ENCODE measurements at places on chromosomes 5 and 9. TPM values are rescaled to one million over a fixed set of nuclear protein-coding genes. Genes with fewer than 3 reads are reported as not detected.

GRCh38 chr5:151483176-151483575 is 35.8 kb downstream of the SLC36A1 start:
- no peak for DNase-seq

DNA sequence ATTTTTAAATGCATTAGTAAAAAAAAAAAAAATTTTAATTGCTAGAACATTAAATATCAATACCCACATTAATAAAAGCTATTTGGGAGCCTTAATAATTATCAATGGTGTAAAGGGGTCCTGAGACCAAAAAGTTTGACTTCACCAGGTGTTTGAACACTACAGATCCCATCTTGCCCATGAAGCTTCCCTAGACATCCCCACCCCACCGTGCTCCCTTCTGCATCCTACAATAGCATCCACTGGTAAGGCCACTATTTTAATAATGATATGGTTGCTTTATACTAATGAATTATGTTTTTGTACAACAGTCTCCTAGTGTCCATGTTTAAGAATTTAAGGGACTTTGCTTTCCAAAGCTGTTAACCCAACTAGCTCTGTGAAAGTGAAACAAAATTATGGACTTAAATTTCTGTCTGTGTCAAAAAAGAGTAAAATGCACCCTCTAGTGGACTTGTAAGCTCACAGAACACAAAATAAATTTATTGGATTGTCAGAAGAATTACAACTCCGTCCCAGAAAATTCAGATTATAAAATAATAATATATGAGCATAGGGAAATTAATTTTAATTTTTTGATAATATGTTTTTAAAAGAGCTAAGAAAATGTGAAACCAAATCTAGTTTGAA is 76.0 kb downstream of the ARL15 start:
- peak; percentile 37 for DNase-seq

DNA sequence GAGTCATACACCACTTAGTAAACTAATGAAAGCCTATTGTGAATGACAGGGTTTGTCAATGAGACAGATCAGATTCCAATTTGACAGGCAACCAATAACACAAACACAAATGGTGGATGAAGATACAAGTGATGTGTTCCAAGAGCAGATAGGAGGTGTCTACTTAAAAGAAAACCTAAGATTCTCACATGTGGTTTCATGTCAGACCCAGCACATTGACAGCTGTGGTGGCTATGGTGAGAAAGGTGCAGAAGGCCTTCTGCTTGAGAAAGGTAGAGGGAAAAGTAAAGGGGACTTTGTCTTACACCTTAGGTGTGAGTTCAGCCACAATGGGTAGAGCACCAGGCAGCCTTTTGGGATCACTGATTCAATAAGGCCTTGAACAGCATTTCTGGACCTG is 11.2 kb downstream of the ANKRD31 start:
- DNase-seq, result no peak

- no peak for DNase-seq
Measured at GRCh38 chr5:58224661-58225060, 235.2 kb downstream of the PLK2 start.

- peak; percentile 79 for DNase-seq
Measured at GRCh38 chr9:128245421-128246151, 30.2 kb downstream of the GOLGA2 start.

- peak; percentile 39 for DNase-seq
Measured at GRCh38 chr5:57566914-57567313, 84.3 kb upstream of the ACTBL2 start.

- DNase-seq, result peak; percentile 48
Measured at GRCh38 chr5:14305045-14305444, 161.9 kb downstream of the TRIO start.

GRCh38 chr9:26262421-26263107 is 584.3 kb upstream of the TUSC1 start:
- no peak for DNase-seq

DNA sequence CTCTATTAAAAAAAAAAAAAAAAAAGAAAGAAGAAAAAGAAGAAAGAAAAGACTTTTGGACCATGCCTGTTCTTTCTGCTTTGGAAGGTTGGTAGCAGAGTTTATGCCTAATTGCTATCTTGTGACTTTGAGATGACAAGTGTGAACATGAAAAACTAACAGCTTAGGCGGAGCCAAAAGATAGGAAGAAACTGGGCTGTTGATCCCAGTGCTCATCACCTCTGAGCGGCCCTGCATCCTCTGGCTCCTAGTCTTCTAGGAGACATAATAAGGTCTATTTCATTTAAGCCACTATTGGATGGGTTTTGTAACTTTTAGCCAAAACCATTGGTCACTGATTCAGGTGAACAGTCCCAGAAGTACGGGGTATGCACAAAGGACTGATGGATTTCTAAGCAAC is 34.4 kb upstream of the ATP6V1G1 start:
- no peak for DNase-seq

- DNase-seq, result no peak
Measured at GRCh38 chr5:67202828-67203227, 6.2 kb upstream of the CD180 start.

DNA sequence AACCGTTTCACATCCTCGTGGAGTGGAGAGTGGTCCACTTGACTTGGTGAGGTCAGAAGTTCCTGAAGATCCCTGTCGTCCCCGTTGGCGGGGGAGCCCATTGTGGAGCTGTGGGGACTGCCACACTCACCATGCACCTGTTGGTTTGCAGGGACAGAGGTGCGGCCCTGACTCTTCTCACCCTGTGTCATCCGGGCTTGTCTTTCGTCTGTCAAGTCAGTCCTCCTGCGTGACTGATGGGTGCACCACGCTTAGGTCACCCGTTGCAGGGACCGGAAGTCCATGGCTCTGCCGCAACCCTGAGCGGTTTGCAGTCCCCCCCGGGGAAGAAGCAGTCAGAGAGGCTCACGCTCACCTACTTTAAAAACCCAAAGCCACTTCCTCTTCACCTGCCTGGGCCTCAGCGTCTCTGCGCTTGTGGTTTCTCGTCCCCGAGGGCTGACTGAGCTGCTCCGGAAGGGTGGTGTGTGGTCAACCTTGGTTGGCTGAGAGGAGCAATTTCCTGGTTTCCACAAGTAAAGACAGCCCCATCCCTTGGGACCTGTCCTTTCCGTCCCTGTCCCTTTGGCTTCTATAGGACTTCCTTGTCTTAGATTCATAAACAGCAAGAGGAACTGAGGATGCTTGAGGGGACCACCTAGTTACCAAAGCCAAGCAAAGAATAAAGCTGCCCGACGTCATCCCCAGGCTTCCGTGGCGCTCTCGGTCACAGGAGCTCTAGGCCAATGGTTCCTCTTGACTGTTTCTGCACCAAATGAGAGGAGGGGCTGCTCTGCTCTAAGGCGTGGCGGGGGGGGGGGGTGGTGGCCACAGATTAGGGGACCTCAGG is 53.2 kb downstream of the USP20 start:
- DNase-seq, result no peak

DNA sequence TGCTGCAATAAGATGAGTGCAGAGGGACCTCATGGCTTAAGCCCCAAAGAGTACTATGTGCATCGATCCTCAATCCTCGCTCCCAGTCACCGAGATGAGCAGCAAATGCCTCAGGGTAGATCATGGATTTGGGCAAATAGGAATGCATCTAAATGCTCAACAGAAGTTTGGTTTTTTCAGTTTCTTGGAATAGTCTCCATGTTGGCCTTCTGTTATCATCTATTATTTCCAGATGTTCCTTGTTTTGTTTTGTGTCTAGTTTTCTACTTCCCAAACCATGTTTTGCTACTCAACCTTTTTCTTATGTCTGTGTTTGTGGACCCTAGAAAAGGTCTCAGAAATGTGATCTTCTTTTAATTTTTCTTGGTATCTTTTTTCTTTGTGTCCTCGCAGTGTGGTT is 43.5 kb upstream of the RASGRF2 start:
- DNase-seq, result no peak

DNA sequence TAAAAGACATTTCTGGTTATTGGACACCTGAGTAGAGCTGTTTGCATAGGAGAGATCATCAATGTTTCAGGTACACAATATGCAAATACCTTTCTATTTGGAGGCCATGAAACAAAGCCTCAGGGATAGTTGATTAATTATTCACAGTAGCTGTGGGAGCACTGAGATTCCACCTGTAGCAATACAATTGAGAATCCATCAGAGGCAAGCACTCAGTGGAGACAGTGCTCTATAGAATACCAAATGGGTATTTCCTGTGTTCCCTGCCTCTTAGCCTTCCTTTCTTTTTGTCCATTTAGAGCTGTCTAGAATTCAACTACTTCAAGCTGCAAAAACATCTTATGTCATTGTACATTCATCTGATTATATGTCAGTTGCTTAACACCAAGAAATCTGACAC is 1754.0 kb upstream of the ACO1 start:
- DNase-seq, result no peak

DNA sequence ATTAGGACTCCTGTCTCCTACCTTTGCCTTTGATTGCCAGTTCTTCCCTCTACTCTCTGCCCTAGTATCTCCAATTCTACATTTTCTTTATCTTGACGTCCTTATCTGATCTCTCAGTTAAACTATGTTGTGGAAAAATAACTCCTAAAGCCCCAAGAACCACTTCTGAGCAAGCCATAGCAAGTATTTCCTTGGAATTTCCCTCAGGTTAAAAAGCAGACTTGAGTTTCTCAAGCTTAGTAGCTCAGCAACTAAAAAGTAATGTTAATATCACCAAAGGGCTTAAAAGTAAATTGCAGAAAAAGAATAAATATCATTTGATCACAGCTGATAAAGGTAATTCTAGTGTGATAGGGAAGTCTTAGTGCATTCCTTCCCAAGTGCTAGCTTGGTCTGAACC is 13.2 kb upstream of the HSPB3 start:
- no peak for DNase-seq

DNA sequence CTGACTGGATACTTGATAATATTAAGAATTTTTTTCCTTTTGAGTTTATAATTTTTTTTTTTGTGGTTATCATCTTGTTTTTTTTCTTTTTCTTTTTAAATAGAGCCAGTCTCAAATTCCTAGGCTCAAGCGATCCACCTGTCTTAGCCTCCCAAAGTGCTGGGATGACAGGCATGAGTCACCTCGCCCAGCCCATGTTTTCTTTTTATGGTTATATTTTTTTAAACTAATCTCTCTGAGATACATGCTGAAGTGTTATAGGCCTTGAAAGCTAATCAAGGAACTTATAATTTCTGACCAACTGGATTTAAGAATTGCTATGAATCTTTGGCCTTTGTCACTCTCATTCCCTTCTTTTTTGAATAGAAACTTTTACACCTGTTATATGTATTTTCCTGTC is 6.8 kb upstream of the AMACR start:
- no peak for DNase-seq

GRCh38 chr5:122121479-122122465 is 7.6 kb upstream of the ZNF474 start:
- DNase-seq, result no peak

GRCh38 chr5:53219174-53219573 is 109.6 kb upstream of the MOCS2 start:
- no peak for DNase-seq

DNA sequence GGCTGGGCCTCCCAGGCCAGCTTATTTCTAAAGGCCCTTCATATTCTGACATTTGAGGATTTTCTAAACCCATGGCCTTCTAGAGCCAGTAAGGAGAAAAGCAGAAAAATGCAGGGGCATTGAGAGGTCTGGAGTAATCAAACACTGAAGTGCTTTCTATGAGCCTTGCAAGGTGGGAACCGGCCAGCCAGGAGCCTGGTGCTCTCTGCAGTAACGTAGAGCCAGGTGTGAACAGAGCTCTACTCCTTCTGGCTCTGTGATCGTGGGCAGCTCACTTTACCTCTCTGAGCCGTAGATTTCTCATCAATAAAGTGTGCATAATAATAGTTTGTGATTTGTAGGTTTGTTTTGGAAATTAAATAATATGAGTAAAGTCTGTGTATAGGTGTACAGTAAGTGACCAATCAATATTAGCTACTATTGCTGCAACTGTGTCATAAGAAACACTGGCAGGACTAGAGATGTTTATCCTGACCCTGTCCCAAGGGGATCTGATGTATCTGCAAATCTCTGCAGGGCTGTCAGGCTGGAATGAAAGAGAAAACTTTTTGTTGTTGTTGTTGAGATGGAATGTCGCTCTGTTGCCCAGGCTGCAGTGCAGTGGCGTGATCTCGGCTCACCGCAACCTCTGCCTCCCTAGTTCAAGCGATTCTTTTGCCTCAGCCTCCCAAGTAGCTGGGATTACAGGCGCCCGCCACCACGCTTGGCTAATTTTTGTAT is 2.7 kb downstream of the SYNPO start:
- no peak for DNase-seq

DNA sequence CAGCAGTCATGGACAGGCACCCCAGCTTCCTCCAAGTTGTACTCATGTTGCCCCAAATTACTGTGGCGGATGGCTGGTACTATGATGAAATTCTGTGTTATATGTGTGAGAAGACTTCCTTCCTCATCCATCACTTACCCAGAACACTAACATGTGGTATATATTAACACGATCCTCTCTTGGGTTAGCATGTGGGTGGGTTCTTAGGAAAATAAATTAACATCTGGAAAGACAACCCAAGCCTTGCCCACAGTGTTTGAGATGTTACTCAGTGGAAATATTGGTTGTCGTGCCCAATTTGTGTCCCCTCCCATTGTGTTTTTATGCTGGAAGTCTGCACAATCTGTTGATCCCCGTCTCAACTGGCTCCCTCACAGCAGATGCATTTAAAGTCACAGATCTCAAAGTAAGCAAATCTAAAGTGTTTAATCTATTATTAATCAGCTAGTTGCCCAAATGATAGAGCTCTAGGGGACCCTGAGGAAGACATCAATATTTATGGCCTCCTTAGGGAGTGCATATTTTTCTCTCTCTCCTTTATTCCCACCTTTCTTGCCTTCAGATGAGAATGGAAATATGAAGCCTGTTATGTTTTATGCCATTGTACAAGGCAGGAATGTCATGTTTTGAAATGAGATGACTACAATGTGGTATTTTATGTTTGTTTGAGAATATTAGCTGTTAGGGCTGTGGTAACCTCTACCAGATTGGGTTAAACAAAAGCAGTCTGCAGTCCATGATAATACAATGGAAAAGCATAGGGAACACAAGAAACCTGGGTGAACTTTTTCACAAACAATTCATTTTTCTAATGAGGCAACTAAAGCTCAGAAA is 93.9 kb downstream of the GRIA1 start:
- DNase-seq, result no peak

DNA sequence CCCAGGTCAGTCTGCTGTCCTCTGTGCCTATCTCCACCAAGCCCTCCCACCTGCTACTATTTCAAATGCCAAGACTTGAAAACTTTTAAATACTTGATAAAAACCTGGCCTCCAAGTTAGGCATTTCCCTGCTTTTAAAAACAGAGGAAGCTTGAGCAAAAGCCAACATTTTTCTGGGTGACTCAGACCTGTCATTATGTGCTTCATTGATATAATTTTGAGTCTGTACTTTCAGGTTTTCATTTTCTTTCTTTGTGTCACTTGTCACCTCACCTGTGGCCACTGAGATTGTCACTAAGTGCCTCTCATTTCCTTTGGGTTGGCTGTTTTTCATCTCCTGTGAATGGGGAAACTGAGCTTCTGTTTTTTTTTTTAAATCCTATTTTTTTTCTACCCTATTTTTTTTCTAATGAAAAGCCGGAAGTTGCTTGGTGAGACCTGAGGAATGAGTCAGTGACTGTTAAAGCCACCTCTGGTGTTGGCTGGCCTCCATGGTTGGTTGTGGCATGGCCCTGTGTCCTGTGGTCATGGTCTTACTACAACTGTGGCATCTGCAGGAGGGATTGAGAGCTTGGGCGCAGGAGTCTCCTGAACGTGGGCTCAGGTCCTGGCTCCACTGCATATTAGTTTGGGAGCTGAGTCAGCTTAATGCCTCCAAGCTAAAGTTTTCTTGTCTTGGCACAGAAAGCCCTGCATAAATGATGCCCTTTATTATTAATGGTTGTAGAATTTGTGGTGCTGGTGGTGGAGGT is 56.7 kb downstream of the ARHGAP26 start:
- no peak for DNase-seq

Gene MEGF10
- 1.7 TPM for polyA plus RNA-seq

Gene IRGM
- polyA plus RNA-seq, result not detected

Gene SOHLH1
- not detected for polyA plus RNA-seq

Gene LHX3
- polyA plus RNA-seq, result not detected

Gene MORN5
- polyA plus RNA-seq, result 0.95 TPM
